ENCODE measurements at places on chromosomes 2 and 18. TPM values are rescaled to one million over a fixed set of nuclear protein-coding genes. Genes with fewer than 3 reads are reported as not detected.

ARMC9 gene
- 51.5 TPM for total RNA-seq

GCG gene
- total RNA-seq = not detected

NEU2 gene
- not detected for total RNA-seq

TIMM21 gene
- total RNA-seq = 28.8 TPM

KCNK3 gene
- total RNA-seq = not detected

RAB10 gene
- 132 TPM for total RNA-seq

CHN1 gene
- total RNA-seq = 28.8 TPM

BMPR2 gene
- total RNA-seq = 56.3 TPM

OTX1 gene
- 14.8 TPM for total RNA-seq

GNLY gene
- not detected for total RNA-seq

ALPG gene
- not detected for total RNA-seq

CCL20 gene
- total RNA-seq = not detected

CXCR1 gene
- total RNA-seq = not detected

LHCGR gene
- not detected for total RNA-seq

TBC1D8 gene
- 13.9 TPM for total RNA-seq

TLX2 gene
- 0.27 TPM for total RNA-seq

NMUR1 gene
- total RNA-seq = 0.29 TPM

SATB2 gene
- total RNA-seq = 2.4 TPM

MROH2A gene
- not detected for total RNA-seq

GAL3ST2 gene
- 0.57 TPM for total RNA-seq

RRM2 gene
- 60.2 TPM for total RNA-seq

CREG2 gene
- total RNA-seq = 0.13 TPM

SCYGR4 gene
- total RNA-seq = not detected

FOXI3 gene
- total RNA-seq = 0.93 TPM

NEDD4L gene
- 92.3 TPM for total RNA-seq

AGXT gene
- 0.18 TPM for total RNA-seq

CCDC148 gene
- total RNA-seq = 2.7 TPM

ZNF521 gene
- total RNA-seq = 21.4 TPM

SERPINB10 gene
- not detected for total RNA-seq

ASAP2 gene
- 11.8 TPM for total RNA-seq

PRSS56 gene
- not detected for total RNA-seq

CKAP2L gene
- total RNA-seq = 42.1 TPM

PKDCC gene
- 44.8 TPM for total RNA-seq

TWIST2 gene
- not detected for total RNA-seq

PROM2 gene
- 2.3 TPM for total RNA-seq

SPC25 gene
- 49.9 TPM for total RNA-seq

SPDYA gene
- total RNA-seq = 1.2 TPM

SAG gene
- total RNA-seq = not detected

FHOD3 gene
- total RNA-seq = 3.0 TPM

ATP6V1B1 gene
- not detected for total RNA-seq

ABCG5 gene
- not detected for total RNA-seq

MERTK gene
- total RNA-seq = 36.6 TPM

PLEKHH2 gene
- 5.3 TPM for total RNA-seq
